GM12892 (cell line): ENCODE measurements at places on chromosomes 3 and 15.

DNA sequence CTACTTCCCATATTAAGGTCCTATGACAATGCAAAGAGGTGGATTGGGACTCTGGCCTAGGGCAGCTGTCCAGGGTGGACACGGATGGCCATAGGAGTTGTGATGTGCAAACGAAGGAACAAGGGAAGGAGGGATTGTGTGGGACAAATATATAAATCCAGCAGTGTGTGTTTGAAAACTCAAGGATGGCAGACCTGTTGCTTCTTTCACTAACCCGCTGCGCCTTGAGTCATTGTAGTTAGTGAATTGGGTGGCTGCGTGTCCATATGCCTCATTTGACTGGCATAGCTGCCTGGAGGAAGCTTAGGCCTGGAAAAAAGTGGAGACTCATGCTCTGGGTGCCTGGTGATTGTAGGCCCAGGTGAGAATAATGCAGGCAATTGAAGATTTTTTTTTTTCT lies 334.7 kb downstream of the THSD4 start:
- no peak for DNase-seq

DNA sequence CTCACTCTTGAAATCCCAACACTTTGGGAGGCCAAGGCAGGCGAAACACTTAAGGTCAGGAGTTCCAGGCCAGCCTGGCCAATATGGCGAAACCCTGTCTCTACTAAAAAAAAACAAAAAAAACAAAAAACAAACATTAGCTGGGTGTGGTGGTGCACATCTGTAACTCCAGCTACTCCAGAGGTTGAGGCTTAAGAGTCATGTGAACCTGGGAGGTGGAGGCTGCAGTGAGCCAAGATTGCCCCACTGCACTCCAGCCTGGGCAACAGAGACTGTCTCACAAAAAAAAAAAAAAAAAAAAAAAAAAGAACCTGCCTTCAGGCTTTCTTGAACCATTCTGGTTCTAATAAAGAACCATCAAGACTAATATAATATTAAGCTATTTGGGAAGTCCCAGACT lies 16.5 kb downstream of the ARPP19 start:
- DNase-seq: no peak

DNA sequence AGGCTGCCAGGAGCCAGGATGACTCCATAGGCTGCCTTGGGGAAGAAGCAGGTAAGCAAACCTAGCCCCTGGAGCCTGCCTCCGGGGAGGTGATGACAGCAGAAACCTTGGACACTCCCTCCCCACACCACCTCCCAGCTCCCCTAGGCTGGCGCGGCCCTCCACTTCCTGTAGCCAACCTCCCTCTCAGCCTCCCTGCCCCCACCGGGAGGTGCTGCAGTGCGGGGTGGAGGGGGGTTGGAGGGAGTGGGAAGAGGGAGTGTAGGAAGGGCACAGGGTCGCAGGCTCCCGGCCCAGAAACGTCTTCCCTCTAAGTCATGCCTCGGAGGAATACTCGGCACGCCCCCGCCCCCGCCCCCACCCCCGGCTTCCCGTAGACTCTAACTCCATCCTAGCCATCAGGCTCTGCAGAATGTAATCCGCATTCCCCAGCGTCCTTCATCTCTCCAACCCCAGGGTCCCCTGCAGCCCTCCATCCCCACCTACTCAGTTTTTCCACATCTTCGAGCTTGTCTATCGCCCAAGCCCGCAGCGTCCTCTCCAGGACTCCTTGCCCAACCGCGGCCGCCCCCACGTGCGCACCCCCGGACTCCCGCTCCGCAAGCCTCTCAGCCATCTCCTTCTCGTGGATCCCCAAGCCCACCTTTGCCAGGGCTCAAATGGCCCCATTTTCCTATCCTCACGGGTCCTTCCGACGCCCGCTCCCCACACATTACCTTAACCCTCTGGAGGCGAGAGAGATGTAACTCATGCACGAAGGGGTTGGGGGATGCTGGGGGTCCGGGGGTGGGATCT lies 528 bp downstream of the LPCAT4 start:
- DNase-seq: no peak

GRCh38 chr3:171390051-171390941 lies 69.9 kb downstream of the TNIK start:
- no peak for DNase-seq

- no peak for DNase-seq
Observed at GRCh38 chr15:36844534-36844998, 255.8 kb downstream of the MEIS2 start.

DNA sequence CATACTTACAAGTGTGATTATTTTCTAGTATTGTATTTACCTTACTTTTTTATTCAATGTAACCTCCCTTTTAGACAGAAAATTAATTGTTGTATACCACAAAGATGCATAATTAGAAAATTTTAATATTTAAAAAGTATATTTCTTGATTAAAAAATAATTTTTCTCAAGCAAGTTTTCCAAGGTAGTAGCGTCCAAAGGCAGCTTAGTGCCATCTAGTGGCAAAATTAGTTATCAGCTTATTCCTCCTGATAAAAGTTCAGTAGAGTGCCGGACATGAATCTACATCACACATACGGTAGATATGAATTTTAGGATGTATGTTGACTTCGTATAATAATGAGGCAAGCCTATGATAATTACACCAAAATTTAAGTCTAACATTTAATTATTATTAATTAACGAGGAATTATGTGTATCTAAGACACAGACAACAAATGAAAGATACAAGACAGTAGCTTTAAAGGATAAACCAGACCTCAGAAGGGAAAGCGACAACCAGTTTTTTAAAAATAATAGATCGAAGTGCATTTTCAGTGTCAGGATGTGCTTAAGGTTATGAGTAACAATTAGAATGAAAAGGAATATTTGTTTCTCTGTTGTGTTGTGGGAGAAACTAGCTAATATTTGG lies 405.9 kb downstream of the ROBO1 start:
- no peak for DNase-seq

DNA sequence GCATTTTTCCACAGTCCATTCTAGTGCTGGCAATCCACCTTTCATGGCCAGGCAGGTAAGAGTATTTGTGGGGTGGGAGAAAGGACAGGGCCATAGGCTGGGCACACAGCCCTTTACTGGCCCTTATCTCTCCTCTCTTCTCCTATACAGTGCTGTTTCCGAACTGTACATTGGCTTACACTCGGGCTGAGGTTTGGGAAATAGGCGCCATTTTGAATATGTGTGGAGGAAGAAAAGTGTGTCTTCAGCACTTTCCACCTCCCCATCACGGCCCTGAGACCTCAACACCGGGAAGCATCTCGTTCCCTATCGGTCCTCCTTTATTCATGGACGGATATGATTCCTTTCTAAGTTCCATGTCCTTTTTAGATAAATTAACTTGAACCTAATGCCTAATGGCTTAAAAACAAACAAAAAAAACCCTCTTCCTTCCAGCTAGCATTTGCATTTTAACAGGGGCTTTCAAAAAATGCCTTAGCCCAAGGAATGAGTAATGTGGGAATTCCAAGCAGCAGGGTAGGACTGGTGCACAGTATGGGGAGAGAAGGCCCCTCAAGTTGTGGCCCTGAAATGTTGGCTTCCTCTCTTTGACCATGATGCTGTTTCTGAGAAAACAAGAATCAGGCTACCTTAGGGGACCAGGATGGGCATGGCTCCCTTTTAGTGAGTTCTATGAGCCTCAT lies 24.5 kb downstream of the CD86 start:
- DNase-seq: no peak

DNA sequence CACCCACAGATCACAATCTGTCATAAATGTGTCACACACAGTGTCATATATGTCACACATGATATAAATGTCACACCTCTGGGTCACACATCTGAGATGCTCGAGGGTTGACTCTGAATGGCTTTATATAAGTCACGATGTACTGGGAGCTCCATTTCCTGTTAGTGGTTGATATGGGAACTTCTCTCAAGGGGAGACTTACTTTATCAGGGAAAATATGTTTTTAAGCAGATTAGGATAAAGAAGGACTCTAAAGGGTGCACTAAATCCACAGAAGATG lies 83.9 kb upstream of the MEF2A start:
- no peak for DNase-seq

DNA sequence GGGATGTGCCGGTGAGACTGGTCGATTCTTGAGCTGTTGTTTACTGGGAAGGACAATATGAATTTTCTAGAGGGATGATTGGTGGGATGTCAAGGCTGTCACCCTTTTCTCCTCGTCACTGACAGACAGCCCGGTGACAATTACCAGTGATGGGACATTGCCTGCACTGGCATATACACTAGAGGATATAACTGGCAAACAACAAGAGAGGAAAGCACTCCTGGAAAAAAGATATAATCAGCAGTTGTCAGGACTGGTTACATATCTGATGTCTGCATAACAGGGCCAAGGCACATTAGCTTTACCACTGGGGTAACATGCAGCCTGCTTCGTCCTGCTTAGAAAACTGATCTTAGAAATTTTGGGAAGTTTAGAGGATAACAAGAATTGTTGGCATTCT lies 131.1 kb downstream of the ROBO2 start:
- DNase-seq: no peak

DNA sequence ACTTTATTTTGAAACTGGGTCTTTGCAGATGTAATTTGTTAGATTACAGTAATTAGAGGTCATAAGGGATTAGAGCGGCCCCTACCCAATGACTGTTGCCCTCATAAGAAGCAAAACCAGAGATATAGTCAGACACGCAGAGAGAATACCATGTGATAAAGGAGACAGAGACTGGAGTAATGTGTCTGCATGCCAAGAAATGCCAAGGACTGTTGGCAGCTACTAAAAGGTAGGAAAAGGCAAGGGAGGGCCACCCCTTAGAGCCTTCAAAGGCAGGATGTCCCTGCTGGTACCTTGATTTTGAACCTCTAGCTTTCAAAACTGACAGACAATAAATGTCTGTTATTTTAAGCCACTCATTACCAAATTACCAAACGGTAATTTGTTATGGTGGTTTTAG lies 548.2 kb downstream of the FHIT start:
- DNase-seq: no peak
